ENCODE measurements at places on chromosomes 1 and 21.
A peak's percentile ranks its signal among the peaks of the same experiment; 100 is the strongest.

DNA sequence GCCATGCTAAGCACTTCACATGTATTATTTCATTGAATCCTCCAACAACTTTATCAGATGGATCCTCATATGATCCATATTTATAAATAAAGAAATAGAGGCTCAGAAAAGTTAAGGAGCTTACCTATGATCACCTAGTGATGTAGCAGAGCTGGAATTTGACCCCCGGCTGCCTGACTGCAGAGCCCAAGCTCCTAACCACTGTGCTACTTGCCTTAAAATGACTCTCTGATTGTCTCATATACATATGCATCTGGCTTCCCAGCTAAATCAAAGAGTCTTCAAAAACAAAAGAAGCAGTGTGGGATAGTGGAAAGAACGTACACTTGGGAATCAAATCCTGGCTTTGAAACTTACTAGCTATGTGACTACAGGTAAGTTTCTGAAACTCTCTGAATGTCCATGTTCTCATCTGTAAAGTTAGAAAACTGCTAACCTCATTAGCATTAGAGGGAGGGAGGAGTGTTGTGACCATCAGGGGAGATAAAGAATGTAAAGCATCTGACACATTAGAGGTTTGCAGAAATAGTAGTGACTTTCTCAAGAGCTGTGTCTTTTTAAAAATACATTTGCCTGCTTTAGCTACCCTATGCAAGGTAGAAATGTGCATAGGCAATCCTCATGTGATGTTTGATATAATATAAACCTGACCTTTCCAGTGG, 67.2 kb upstream of the BARHL2 start:
- DNase-seq = no peak

- DNase-seq = no peak
Observed at GRCh38 chr1:163472651-163473248, 151.0 kb downstream of the NUF2 start.

DNA sequence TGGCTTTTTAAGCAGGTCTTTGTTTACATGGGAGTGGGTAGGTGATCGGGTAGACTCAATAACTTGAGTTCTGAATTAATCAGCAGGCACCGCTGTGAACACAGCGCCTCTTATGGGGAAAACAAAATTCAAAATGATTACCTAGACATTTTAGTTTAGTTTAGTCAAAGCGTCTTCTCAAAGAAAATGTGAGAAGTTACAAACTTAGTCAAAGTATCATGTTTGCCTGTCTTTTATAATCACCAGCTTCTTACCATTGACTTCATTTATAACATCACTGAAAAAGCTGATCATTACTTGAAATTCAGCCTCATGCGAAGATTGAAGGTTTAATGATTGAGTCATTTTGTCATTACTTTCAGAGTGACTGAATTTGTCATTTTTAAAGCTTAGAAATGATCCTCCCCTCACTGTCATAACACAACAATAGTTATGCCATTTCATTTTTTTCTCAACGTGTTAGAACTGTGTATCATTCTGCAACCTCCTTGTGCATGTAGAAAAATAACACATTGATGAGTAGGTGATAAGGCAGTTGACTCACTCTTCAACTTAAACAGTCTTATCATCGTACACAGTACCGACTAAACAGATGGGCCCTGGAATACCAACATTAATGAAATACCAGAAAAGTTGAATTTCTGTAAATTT, 188.5 kb downstream of the NFIA start:
- DNase-seq = no peak

- DNase-seq = no peak
Observed at GRCh38 chr1:5779608-5780323, 212.5 kb downstream of the NPHP4 start.

GRCh38 chr1:218463194-218464156, 118.3 kb downstream of the TGFB2 start:
- peak; percentile 80 for DNase-seq

DNA sequence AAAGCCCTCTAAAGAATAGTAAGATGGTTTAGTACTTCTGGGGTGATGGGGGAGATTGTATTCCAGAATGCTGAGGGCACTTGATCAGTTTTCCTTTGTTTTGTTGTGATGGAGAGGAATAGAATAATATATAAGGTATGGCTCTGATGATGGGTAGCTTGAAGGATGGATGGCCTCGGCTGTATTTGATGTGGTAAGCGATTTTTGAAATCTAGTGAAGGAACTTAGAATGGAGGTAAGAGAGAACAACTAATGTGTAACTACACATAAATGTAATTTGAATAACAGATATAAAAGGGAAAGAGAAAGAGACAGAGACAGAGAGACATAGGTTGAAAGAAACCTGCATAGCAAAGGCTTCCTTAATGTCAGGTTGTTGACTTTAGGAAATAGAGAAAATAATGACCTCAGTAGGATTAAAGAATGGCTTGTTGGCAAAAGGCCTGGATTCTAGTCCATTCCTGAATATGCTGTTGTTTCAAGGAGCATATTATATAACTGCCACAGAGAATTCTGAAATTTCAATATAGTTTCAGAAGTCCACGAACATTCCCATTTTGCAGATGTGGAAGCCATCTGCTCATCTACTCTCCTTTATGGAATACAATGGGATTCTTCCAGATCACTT, 58.7 kb downstream of the NIBAN1 start:
- no peak for DNase-seq

DNA sequence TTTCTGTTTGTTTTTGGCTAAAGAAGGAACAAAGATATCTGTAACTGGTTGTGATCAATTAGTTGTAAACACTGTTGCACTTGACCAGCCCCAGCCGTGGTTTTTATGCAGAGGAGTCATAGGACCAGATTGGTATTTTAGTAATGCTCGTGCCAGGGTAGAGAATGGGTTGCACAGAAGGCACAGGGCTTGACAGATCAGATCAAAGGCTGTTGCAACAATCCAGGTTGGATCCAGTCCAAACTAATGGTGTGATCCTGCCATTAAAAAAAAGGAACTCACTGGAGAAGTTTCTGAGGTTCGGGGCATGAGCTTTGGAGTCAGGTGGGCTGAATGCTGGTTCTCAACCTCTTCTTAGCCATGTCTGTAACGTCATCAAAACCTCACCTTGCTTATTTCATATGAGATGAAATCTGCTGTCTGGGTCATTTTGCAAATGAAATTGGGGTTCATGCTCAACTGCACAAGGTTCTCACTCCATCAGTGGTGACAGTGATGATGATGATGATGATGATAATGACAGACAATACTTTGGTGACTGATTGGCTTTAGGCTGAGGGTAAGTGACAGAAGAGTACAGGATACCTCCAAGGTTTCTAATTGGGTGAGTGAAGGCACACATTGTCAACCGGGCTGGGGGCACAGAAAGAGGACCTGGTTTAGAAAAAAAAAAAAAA, 43.1 kb downstream of the ZNF281 start:
- DNase-seq = peak; percentile 59

- DNase-seq = no peak
Observed at GRCh38 chr1:176785791-176786190, 322.8 kb downstream of the PAPPA2 start.

GRCh38 chr1:8238141-8239038, 79.5 kb upstream of the SLC45A1 start:
- peak; percentile 55 for DNase-seq

- no peak for DNase-seq
Observed at GRCh38 chr1:65688848-65689247, 103.8 kb upstream of the PDE4B start.
